ENCODE measurements at places on chromosomes 6 and 20.

- DNase-seq: no peak
Observed at GRCh38 chr20:7406671-7407070, 533.6 kb downstream of the HAO1 start.

- no peak for DNase-seq
Observed at GRCh38 chr20:38184101-38184500, 19.0 kb upstream of the TGM2 start.

GRCh38 chr6:154202339-154202738 is 154.3 kb downstream of the IPCEF1 start:
- DNase-seq: no peak

- DNase-seq: no peak
Observed at GRCh38 chr20:3696200-3696599, 14.4 kb upstream of the ADAM33 start.

DNA sequence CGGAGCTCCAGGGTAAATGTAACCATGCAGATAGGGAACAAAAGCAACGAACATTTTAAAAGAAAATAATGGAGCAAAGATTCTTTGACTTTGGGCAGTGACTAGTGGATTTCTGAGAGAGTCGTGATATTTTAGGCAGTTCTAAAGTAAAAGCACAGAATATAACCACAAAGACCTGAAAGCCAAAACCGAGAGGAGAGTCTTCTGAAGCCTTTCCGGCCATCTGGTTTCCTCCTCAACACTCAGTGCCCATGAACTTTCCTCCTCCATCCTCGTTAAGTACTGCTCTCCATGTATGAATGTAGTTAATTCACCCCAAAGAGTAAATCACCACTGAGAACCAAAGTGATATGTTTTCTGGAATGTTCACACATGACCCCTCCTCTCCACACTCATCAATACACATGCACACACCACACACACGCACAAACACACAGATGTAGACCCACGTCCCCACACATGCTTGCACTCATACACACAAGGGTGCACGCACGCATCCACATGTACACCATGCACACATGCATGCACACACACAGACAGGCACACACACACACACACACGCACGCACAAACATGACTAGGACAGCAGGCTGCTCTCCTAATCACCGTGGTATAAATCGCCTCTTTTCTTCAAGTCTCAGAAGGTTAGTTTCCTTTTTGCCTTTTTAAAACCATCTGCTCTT is 109.5 kb downstream of the MYLK4 start:
- no peak for DNase-seq

GRCh38 chr6:138957484-138957883 is 30.6 kb downstream of the REPS1 start:
- no peak for DNase-seq

All from CD4-positive, alpha-beta T cell treated with Interleukin-17A for 1 hour (primary cell).